Chondrocyte (in vitro differentiated cells): ENCODE measurements at places on chromosomes 7 and 10. TPM values are rescaled to one million over a fixed set of nuclear protein-coding genes. Genes with fewer than 3 reads are reported as not detected.

The RELN gene
- total RNA-seq = 0.22 TPM in 1 of 3 replicates, not detected in the others

The MUC3A gene
- not detected in 3 replicates for total RNA-seq

The OPN4 gene
- total RNA-seq = not detected in 3 replicates

- DNase-seq = no peak
- peaks cover 8% of the 10 kb centered on the region for H3K4me1 ChIP-seq
- H3K4me3 ChIP-seq = no peak overlapping the region
These were observed 404.3 kb upstream of the LRRTM3 start for GRCh38 chr10:66521506-66521905.

DNA sequence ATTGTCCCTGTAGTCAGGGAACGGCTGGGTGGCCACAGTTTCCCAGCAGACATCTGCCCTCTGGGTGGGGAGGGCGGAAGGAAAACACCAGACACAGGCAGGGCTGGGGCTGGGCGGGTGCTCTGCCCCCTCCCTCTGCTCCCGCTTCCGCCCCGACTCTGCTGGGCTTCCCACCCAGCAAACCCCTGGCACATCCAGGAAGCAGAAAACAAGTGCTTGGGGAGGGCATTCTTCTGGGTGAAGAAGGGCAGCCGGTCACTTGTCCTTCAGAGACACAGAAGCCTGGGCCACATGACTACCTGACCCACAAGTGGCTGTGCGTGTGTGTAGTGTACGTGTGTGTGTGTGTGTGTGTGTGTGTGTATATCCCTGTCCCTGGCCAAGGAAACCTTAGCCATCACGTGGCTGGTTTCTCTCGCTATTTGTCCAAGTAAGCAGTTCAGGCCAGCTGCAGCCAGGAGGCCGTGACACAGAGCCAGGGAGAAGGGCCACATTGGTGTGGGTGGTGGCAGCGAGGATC is 77.9 kb downstream of the ZMIZ1 start:
- DNase-seq = no peak
- no peaks in the 10 kb centered on the region for H3K27me3 ChIP-seq
- H3K36me3 ChIP-seq = peaks cover 15% of the 10 kb centered on the region
- H3K4me1 ChIP-seq = peaks cover 75% of the 10 kb centered on the region

DNA sequence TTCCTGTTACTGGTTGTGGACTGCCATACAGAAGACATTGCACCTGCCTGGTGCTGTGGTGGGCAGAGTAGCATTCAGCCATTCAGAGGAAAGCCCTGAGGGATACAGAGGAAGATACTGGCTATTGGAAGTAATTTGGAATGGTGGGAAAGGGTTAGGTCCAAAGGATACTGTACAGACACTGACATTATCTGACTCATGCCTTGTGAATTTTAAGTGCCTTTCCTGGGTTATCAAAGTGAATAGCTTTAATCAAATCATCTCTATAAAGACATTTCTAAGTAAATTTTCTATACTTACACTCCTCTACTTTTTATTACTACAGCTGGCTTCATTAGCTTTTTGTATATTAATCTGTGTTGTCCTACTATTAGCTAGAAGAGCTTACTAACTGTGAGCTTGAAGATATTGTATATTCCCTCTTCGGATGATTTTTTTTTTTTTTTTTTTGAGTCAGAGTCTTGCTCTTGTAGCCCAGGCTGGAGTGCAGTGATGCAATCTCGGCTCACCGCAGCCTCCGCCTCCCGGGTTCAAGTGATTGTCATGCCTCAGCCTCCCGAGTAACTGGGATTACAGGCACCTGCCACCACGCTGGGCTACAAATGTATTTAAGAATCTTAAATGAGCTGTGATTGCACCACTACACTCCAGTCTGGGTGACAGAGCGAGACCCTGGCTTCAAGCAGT is 186.5 kb downstream of the ADK start:
- no peak for DNase-seq
- peaks cover 1% of the 10 kb centered on the region for H3K36me3 ChIP-seq
- H3K4me3 ChIP-seq = no peak overlapping the region
- no peaks in the 10 kb centered on the region for H3K27me3 ChIP-seq
- no peak overlapping the region for H3K27ac ChIP-seq

GRCh38 chr10:13939391-13939790 is 352.6 kb downstream of the PRPF18 start:
- peaks cover 13% of the 10 kb centered on the region for H3K36me3 ChIP-seq
- peak overlapping the region; percentile 77 for H3K27ac ChIP-seq
- no peak overlapping the region for H3K4me3 ChIP-seq
- H3K27me3 ChIP-seq = no peaks in the 10 kb centered on the region

DNA sequence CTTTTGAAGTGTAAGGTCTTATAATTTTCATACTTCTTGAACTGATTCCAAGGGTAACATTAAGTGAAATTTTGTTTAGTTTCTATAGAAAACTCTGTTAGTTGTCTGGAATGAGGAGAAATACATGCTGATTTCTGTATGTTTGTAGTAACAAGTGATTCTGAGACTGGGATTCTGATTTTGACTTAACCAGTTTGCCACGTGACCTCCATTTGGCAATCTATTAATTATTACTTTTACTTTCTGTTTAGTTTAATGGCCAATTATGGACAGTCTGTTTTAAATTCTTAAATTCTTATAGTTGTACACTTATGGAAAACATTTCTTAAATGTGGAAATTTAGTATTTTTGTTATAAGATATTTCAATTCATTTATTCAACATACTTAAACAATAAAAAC is 163.1 kb downstream of the ADK start:
- peaks cover 22% of the 10 kb centered on the region for H3K4me1 ChIP-seq
- H3K27me3 ChIP-seq = no peaks in the 10 kb centered on the region
- H3K27ac ChIP-seq = peak overlapping the region; percentile 51
- H3K4me3 ChIP-seq = no peak overlapping the region
- no peak for DNase-seq
- H3K36me3 ChIP-seq = peaks cover 2% of the 10 kb centered on the region

DNA sequence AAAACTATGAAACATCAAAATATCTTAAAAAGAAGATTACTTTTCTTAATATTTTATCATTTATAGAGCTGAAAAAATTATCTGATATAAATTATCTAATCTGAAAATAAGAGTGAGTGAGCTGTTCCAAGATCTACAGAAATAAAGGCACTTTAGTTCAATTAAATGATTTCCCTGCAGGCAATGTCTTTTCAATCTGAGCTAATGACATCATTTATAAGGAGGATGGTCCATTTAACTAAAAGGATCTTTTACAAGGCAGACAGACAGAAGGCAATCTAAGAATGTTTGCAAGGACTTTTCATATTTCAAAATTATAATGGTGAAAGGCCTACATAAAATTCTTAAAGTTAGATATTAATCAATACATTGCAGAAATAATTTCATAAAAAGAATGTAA is 71.8 kb downstream of the SKAP2 start:
- peaks cover 8% of the 10 kb centered on the region for H3K27me3 ChIP-seq

DNA sequence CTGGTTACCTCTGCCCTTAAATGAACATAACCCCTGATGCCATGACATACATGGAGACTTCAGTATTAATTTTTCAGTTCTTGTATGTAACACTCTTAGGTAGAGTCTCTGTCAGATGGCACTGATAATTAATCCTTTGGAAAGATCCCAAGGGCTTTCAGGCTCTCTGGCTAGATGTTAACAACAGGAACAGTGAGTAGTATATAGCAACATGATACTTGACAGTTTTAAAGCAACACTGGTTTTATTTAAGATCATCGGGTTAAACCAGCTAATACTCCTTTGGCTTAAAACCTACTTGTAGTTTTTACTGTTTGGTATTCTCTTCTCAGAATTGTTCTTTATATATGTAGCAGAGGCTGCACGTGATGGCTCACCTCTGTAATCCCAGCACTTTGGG is 27.3 kb downstream of the AHCYL2 start:
- H3K4me1 ChIP-seq = no peaks in the 10 kb centered on the region
- no peak overlapping the region for H3K4me3 ChIP-seq
- DNase-seq = no peak
- no peaks in the 10 kb centered on the region for H3K36me3 ChIP-seq

GRCh38 chr7:18861514-18862118 is 255.8 kb downstream of the TWIST1 start:
- H3K27ac ChIP-seq = no peak overlapping the region
- no peak for DNase-seq
- no peaks in the 10 kb centered on the region for H3K27me3 ChIP-seq
- no peaks in the 10 kb centered on the region for H3K36me3 ChIP-seq
- no peak overlapping the region for H3K4me3 ChIP-seq
